ENCODE measurements at places on chromosomes 4 and X.
A peak's percentile ranks its signal among the peaks of the same experiment; 100 is the strongest.

GRCh38 chr4:42271096-42271495 is 118.6 kb upstream of the BEND4 start:
- no peak for ATAC-seq

- peak; percentile 26 for ATAC-seq
Observed at GRCh38 chrX:150899191-150899757, 806 bp upstream of the CD99L2 start.

GRCh38 chr4:141860974-141861373 is 224.6 kb downstream of the IL15 start:
- ATAC-seq, result no peak

- peak; percentile 9 for ATAC-seq
Observed at GRCh38 chr4:1187182-1187581, 14.8 kb upstream of the SPON2 start.

- ATAC-seq, result no peak
Observed at GRCh38 chrX:19686876-19687275, 171.6 kb upstream of the MAP3K15 start.
